Activated T-helper 9 cell treated with anti-CD3 and anti-CD28 coated beads, Interleukin-2, amount 50 U/mL, for 16 hours (primary cell): ENCODE measurements at places on chromosomes 11 and 22.

DNA sequence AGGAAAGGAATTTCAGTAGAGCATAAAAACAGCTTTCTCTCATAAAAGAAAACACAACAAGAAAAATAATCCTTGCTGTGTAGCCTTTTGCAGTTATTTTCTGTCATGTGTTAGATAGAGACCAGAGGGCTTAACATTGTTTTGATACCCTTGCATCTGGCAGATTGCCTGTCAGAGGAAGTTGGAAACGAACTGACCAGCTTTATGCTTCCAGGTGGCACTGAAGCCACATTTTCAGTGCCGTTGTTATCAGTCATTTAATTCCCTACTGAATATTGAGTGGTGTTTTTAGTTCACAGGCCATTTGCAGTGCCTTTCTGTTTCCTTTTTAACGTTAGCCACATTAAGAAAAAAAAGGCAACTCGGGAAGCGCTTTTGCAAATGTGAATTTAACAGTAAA lies 21.5 kb upstream of the RAG2 start:
- no peak for DNase-seq

GRCh38 chr11:14132312-14132711 lies 169.8 kb downstream of the SPON1 start:
- DNase-seq: no peak

GRCh38 chr11:106961518-106961917 lies 56.8 kb downstream of the GUCY1A2 start:
- DNase-seq: no peak

DNA sequence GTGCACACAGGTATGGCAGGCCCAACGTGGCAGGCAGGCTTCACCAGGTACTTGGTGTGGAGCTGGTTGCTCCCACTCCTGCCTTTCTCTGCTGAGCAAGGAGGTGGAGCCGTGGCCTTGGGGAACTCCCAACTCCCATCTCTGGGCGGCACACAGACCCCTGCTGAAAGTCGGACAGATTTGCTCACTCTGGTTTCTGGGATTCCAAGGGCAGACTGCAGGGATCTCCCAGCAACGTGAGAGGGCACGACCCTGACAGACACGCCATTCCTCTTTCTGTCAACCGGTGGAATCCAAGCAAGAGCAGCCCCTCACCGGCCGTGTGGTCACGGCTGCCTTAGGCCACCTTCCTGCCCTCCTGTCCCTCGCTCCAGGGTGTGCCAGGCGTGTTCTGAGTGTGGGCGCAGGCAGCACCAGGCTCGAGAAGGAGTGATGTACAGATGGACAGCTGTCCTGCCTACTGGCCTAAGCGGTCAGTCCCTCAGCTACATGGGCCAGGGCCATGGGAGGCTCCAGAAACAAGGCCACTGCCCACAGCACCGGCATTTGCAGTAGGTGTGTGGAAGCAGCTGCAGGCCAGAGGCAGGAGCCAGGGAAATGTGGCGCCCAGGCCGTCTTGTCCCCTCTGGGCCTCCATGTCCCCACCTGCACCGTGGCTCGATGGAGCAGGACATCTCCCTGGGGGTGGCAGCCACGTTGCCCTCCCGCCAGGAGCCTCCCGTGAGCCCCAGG lies 13.7 kb upstream of the PPARA start:
- no peak for DNase-seq

DNA sequence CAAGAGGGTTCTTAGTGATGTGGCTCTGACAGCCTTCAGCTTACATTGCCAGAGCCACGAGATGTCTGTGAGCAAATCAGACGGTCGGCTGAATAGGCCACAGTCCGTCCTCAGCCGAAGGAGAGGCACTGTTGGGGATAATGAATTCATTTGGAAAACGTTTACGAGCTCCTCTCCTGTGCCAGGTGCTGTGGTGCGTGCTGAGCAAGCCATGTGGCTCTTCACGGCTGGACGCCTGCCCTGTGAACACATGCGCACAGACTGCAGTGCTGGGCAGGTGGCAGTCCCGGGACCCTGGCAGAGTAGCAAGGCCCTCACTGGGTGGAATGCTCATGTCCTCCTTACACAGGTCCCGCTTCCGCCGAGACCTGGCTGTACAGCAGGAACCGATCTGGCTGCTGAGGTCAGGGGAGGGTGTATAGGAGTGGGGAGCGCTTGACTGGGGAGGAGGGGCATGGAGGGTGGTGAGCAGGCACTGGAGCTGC lies 6.8 kb downstream of the TBC1D22A start:
- DNase-seq: no peak

- no peak for DNase-seq
Observed at GRCh38 chr22:47149976-47150375, 387.5 kb downstream of the TBC1D22A start.

GRCh38 chr22:44001521-44001920 lies 22.6 kb upstream of the PARVB start:
- DNase-seq: no peak

DNA sequence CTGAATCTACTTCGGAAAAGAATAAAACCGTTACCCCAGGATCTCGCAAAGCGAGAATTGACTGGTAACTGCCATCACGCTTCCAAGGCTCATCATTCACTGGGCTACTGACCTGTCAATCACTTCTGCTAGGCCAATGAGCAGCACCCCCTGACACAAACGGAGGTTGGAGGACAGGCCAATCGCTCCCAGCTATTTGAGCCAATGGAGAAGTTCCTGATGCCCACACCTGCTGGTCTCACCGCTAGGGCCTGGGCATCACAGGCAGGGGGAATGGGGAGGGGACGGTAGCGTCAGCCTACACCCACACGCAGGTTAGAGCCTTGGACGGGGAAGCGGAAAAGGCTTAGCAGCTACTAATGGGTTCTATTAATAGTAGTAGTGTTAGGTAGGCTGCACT lies 56.7 kb upstream of the CHST1 start:
- DNase-seq: no peak

- no peak for DNase-seq
Observed at GRCh38 chr11:122633219-122633829, 22.2 kb upstream of the UBASH3B start.

DNA sequence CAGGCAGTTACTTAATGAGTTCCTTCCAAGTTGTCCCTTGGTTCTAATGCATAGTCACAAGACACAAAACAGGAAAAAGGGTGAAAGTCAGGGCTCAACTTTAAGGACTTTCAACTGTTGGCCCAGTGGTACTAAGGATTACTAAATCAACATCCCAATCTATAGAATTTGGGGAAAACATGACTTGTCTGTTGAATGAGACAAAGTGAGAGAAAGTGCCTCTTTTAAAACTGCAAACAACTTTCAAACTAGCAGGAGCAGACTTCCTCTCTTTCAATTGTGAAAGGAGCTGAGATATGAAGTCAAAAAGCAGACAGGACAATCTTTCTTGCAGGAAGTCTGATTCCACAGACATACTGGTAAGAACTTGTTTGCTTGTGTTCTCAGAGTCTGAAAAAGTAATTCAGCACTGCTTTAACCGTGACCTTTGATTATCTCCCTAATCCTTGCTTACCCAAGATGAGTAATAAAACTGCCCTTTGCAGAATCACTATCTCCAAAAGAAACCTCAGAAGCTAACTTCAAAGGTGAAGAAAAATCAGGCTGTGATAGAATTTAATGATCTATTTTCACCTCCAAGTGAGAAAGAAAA lies 960.7 kb upstream of the RAG2 start:
- no peak for DNase-seq

DNA sequence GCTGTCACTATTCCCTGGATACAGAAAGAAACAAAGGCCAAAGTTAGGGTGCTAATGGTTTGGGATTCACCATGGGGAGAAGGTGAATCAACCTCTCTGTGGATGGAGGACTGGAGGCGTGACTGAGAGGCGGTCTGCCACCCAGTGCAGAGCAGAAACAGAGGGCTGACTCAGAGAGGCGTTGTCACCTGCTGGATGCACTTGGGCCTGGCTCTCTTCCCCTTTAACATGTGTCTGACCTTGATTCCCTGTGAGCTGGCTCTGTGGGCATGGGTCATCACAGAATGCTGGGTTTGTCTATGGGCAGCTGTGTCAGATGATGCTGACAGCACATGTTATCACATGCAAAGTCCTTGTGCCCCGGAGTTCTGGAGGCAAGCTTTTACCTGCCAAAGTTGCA lies 75.9 kb downstream of the LDLRAD3 start:
- DNase-seq: no peak

DNA sequence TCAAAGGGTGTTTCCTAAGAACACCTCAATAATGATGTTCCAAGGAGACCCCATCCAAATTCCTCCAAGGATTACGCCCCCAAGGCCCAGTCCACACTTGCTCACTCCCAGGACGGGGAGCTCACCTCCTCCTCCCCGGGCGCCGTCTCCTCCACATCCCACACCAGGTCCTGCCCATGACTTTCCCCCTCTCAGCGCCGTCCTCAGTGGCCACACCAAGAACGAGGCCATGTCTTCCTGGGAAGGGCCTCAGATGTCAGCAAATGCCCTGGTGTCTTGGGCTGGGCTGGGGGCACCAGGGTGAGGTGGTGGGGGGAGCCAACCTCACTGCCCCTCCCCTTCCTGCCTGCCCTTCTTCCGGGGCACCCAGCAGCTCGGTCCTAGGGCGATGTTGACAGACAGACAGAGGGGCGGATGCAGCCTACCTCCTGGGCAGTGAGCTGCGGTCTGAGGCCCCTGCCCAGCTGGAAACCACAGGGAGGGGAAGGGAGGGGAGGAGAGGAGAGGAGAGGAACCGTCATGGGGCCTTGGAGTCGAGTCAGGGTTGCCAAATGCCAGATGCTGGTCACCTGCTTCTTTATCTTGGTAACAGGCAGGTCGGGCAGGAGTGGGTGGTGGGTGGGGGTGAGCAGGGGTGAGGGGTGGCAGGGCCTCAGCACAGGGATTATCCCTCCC lies at the start of the genes C11orf21 and TSPAN32:
Gene C11orf21 (minus strand): TSS at position 288 of the 675 bp plus-strand sequence. CDS start 110 bp downstream, at position 178.
Gene TSPAN32 (plus strand): TSS at position 383 of the 675 bp plus-strand sequence. CDS start 137 bp downstream, at position 520.
- DNase-seq: peak; percentile 36

- no peak for DNase-seq
Observed at GRCh38 chr11:114074546-114075343, 15.2 kb downstream of the ZBTB16 start.

DNA sequence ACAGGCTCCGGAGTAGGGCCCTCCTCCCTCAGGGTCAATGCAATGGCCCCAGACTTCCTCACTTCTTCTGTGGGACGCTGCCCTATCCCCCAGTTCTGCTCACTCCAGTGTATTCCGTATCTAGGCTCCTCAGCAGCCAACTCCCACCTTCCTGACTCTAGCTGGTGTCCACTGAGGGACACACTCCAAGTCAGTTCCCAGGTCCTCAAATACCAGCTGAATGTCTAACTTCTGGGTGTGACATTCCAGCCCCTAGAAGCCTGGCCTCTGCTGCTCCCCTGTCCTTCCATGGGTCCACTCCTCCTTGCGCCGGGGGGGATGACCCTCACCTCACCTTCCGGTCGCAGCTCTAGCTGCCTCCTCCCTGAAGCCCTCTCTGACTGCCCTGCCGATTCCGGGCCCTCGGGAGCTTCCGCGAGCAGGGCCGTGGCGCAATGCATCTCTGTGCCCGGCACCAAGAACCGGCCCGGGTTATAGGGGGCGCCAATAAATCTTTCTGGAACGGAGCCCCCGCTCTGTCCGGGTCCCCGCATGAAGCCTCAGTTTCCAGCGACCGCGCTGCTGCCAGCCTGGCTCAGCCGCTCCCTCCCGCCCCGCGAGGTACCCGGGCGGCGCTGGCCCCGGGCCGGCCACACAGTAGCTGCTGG lies 15.4 kb downstream of the BAD start:
- no peak for DNase-seq

DNA sequence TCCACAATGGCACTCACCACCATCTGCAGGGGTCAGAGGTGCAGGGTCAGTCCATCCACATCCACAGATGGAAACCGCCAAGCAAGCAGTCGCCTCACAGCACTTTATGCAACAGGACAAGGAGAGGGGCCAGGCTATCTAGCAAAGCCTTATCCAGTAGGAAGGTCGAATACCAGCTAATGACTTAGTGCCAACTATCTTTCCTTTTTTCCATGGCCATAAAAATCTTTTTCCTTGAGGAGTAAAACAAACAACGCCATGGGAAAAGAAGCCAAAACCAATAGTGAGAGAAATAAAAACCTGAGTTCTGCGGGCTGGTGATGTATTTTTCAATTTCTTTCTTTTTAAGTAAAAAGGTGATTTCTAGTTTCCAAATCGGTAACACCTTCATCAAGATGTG lies 8.2 kb downstream of the SNX19 start:
- DNase-seq: no peak

DNA sequence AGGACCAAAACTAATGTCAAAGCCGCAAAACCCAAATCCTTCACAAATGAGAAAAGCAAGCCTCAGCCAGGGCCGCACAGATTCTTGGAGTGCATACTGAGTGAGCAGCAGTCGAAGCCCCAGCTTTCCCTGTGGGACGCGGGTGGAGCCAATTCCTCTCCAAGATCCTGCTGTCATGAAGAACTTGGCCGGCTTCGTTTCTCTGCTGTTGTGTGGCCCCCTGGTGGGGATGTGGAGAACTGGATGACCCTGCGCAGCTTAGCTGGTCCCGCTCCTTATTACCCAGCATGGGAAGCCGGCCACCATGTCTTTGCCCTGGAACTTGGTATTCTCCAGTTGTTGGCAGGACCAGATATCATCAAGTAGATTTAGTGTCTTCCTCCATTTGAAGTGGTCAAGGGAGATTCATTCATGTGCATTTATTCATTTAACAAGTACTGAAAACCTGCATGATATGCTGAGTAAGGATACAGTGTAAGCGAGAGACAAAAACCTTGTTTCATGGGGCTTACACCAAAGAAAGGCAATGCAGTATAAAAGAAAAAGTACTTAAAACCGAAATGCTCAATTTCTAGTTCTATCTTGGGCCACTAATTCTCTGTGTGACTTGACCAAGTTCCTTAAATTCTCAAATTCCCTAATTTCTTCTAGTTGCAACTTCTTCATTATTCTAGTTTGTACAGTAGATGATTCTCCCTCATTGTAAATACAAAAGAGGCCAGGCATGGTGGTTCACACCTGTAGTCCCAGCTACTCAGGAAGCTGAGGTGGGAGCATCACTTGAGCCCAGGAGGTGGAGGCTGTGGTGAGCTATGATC lies 56.7 kb upstream of the CRTAM start:
- DNase-seq: peak; percentile 62

DNA sequence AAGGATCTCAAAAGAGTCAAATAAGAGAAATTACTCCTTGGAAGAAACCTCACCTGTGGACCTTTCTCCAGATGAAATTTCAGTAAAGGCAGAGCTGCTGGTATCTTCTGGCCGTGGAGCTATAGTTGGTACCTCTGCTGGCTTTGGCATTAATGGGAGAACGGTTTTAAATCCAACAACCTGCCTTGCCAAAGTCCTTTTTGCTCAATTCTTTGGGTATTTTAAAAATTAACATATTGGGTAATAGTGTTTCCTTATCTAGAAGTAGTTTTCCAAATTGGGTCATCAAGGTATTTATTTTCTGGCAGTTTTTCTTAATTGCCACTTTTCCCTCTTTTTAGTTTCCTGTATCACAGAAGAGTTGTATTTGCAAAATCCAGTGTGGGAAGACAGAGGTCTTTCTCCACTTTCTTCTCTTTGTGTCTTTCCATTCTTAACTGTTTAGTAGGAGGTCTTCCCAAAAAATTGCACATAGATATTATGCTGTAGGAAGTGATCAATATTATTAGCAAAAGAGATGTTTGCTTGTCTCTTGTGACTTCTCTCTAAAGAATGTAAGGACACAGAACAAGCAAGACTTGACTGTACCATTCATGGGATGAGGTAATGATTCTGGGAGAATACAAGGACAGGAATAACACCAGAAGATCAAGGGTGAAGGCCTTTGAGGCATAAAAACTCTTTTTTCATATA lies at the start of gene SAA4:
Gene SAA4 (minus strand): TSS at position 139 of the 693 bp plus-strand sequence. CDS start 876 bp downstream, outside the sequence.
- DNase-seq: no peak

GRCh38 chr11:132408877-132409276 lies 1038.5 kb downstream of the NTM start:
- no peak for DNase-seq
